ENCODE measurements at places on chromosomes 2 and 18.

DNA sequence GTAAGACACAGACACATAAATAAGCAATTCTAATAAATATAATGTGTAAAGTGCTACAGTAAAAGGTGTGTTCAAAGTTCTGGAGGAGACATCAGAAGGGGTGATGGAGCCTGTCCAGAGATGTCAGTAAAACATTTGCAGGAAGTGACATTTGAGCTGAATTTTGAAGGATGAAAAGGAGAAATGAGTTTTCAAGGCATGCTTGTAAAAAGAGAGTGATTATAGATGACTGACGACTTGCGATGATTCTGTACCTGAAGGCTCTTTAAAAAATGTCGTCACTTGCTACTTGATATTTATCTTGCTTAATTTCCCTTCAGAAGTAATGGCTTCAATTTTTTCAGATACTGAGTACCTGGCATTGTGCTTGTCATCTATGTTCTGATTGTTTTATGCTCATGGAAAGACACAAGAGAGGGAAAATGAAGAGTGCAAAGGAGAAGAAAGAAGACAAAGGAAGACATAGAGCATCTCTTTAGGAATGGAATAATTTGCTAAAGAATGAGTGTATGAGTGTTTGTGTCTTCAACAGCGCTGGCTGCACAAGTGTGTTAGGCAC, 73.9 kb downstream of the PLA2R1 start:
- DNase-seq, result no peak

GRCh38 chr2:133303150-133303549, 265.1 kb downstream of the NCKAP5 start:
- no peak for DNase-seq

GRCh38 chr2:112811841-112812306, 24.7 kb downstream of the IL1B start:
- no peak for DNase-seq

GRCh38 chr2:215557701-215558100, 121.8 kb upstream of the FN1 start:
- DNase-seq, result no peak

- no peak for DNase-seq
Observed at GRCh38 chr18:21702602-21703001, 2.0 kb downstream of the ABHD3 start.

DNA sequence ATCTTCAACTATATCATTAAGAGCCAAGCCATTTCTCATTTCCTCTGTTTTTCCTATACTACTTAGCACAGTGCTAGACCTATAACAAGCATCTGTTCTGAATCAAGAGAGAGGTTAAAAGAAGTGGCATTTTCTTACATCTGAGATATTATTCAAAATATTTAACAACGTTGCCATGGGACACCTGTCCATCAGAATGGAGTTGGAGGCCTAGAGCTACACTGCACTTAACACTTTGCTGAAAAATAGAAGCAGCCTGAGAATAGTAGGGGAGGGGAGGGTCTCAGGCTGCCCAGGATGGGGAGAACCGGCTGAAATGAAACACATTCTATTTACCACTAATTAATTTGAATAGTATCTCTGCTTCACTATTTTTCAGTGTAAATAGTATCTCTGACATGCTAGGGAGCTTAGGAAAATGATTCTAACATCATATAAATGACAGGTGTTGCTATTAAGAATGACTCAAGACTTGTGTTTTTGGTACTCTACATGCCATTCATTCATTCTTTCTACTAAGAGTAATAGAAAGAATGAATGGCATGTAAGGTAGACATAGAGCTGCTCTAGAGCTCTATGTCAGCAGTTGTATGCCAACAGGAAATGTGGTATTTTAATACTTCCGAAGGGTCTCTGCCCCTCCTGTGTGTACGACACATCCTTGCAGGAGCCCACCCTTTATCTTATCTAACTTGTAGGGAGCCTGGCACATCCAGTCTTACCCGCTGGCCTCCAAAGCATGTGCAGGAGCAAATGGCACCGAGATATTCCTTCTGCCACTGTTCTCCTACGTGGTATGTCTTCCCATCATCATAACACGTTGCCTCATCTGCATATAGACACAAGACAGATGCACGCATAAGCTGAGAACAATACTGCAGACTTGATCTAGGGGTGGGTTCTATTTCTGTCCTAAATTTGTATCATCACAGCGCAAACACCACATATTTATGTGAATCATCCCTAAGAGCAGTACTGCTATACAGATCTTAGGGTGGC, 52.6 kb downstream of the ATIC start:
- DNase-seq, result no peak

DNA sequence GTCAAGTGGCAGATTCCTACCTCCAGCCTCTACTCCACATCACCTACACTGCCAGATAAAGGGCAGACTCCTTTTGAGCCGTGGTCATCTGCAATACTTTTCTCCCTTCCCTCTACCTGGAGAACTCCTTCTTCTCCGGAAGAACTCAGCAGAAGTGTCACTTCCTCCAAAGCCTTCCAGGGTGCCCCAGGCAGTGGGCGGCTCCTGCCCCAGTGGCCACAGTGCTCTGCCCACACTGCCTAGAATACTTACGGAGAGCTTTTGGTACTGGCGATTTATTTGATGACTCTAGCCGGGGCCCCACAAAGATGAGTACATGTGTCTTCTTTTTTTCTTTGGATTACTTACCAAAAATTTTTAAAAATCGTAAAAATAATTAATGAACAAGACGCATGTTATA, 39.7 kb downstream of the FOSL2 start:
- DNase-seq, result no peak

DNA sequence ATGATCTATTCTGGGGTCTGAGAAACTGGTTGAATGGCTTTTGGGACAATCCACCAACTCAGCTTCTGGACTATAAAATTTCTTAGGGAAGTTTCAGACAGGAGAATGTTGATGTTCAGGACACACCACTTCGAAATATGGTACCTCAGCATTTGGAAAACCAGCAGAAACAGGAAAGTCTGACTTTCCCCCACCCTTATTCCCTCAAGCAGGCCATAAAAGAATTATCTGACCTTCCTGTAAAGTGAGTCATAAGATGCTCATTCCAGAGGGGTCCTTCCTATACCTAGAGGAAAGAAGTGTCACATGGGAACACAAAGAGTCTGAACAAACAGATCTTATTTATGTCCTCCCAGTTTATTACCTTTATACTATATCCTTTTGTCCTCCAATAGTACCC, 415.0 kb downstream of the CPS1 start:
- DNase-seq, result no peak

- DNase-seq, result no peak
Observed at GRCh38 chr18:27314996-27315395, 129.9 kb upstream of the CHST9 start.

GRCh38 chr2:71510196-71510807, 56.9 kb downstream of the DYSF start:
- peak; percentile 13 for DNase-seq

DNA sequence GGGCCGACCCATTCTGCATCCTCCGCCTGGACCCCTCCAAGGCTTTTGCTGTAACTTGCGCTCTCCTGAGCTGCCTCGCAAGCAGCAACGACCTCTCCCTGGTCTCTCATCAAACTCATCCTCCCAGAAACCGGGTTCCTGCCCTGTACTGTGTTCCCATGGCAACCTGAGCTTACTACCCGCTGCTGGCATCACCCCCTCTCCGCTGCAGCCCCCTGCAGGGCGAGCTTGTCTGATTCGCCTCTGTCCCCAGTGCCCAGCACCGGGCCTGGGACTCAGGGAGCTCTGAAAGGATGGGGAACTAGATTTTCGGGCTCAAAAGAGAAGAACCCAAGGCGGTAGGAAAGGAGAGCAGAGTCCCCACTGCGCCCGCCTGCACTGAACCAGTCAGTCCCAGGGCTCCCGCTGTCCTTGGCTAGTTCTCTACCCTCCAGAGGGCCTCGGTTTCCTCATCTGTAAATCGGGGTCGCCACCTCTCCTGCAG, 463 bp downstream of the HS1BP3 start:
- DNase-seq, result no peak

GRCh38 chr2:215022418-215022817, 116.0 kb downstream of the ABCA12 start:
- no peak for DNase-seq

GRCh38 chr18:2958819-2959298, 54.1 kb downstream of the LPIN2 start:
- DNase-seq, result no peak

DNA sequence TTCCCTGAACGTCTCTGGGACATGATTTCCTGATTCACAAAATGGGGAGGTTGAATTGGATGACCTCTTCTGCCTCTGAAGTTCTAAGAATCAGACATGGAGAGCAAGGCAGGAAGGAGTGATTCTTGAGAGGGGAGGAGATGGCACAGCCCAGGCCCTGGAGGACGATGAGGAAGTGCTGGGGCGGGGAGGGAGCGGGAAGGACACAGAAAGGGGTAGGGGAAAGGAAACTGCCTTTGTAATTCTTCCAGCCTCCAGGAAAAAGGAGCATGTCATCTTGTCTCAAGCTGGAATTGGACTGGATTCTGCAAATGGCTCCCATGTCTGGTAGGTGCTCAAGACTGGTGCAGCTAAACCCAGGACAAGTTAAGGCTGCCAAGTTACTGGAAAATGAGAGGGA, 97.0 kb upstream of the NCK2 start:
- no peak for DNase-seq

DNA sequence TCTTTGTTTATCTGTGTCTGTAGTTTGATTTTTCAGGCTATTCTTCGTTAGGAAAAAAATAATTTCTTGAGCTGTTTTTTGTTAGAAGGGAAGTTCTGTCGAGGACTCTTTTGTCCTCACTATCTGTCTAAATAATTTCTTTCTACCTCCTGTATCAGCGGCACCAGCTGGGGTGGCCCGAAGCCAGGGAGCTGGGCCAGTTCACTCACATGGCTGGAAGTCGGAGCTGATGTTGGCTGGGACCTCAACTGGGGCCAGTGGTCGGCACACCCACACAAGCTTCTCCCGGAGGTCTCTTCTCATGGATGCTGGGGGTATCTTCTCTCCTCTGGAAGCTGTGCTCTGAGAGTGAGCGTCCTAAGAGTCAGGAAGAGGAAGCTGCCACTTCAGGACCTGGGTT, 8.0 kb upstream of the PDIA6 start:
- DNase-seq, result no peak

DNA sequence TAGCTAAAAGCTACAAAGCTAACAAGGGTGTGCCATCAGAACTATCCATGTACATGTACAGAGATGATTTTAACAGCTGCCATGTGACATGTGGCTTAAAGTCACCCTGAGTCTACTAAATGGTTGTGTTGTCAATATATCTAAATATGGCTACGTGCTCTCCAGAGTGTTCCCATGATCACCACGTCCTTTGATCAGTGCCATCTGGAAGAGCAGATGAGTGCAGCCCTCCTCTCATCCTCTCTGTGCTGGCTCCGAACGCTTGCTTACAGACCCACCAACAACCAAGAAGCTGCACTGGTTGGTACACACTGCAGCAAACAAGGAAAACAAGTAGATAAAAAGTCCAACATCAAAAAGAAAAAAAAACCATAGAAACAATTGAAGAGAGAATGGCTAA, 88.6 kb upstream of the NARS1 start:
- no peak for DNase-seq

DNA sequence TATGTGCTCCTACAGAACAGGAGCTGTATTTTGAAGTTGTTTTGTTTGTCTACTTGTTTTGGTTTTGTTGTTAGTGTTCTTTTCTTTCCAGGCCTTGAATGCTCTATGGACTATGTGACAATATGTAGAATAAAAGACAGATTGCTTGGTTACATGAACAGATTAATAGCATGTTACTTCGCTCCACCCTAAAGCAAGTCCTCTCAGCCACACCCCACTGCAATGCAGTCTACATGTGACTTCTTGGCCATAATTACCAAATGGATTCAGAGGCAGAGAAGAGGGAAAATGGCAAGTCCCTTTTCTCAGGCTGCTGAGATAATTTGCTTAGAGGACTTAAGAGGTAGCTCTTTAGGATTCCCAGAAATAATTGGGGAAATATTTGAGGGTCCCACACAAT, 123.2 kb upstream of the CYP1B1 start:
- DNase-seq, result no peak

DNA sequence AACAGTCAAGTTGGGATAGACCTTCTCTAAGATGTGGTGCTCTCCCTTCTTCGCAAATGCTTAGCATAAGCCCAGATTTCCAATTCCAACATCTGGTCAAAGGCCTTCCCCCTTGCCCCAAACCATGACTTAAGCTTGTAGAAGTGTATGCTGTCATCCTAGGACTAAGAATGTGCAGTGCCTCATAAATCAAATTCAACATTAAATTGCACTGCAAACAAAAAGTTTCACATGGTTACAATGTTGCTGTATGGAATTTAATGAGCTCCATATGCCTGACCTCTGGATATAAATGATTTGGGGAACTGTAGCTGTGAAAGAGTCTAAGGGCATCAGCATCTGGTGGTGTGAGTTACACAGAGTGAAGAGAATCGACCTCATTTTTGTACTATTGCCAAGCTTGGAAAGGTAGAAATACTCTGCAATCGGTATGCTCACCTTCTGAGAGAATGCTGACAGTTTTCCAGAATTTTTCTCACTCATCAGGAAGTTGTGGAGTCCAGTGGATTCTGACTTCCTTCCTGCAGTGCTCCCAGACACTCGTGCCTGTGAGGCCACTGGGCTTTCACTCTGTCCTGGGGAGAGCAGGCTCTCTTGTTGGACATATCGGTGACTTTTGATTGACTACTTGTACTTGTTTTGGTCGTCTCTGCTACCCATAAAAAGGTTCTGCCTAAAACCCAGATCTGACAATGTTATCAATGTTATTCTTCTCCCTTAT, 40.6 kb downstream of the FASTKD2 start:
- DNase-seq, result no peak

GRCh38 chr18:24128700-24129099, 10.2 kb upstream of the CABYR start:
- no peak for DNase-seq

DNA sequence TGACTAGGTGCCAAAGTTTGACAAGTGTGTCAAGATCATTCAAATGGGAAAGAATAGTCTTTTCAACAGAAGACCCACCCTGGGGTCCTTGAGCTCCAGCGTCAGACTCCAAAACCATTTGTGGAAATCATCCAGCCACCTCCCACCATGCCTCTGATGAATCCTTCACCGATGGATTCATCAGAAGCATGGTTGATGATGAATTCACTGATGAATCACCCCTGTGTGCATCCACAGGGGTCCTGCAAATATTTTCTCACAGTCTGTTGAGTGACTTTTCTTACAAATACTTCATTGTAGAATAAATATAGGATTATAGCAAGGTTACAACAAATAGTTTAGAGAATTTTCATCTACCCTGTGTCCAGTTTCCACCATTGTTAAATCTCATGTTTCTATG, 4.3 kb downstream of the UGT1A9 start:
- DNase-seq, result no peak

DNA sequence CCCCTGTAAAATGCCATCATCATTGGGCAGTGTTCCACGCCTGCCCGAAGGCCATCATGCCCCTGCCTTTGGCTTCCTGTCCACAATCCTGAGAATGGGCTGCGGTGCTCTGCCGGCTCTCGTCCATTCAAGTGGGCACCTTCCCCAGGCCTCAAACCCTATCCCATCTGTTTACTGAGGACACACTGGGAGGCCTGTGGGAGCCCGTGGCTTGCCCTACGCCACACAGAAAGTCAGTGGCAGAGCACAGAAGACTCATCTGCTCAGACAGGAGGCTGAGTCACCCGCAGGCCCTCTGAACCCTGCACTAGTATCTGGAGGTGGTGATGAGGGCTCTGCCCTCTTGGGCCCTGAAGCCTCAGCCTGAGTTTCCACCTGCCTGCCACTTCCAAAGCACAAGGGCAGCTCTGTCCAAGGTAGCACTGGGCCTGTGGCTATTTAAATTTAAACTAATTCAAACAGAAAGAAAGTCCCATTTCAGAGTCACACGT, 19.1 kb upstream of the ANKRD53 start:
- no peak for DNase-seq

- no peak for DNase-seq
Observed at GRCh38 chr18:59624369-59624765, 72.9 kb downstream of the CCBE1 start.

Data from NCI-H1930 (cell line).